ENCODE measurements at places on chromosomes 1 and 21.
A peak's percentile ranks its signal among the peaks of the same experiment; 100 is the strongest.

- DNase-seq = no peak
Observed at GRCh38 chr1:37853157-37853556, 6.2 kb downstream of the MTF1 start.

DNA sequence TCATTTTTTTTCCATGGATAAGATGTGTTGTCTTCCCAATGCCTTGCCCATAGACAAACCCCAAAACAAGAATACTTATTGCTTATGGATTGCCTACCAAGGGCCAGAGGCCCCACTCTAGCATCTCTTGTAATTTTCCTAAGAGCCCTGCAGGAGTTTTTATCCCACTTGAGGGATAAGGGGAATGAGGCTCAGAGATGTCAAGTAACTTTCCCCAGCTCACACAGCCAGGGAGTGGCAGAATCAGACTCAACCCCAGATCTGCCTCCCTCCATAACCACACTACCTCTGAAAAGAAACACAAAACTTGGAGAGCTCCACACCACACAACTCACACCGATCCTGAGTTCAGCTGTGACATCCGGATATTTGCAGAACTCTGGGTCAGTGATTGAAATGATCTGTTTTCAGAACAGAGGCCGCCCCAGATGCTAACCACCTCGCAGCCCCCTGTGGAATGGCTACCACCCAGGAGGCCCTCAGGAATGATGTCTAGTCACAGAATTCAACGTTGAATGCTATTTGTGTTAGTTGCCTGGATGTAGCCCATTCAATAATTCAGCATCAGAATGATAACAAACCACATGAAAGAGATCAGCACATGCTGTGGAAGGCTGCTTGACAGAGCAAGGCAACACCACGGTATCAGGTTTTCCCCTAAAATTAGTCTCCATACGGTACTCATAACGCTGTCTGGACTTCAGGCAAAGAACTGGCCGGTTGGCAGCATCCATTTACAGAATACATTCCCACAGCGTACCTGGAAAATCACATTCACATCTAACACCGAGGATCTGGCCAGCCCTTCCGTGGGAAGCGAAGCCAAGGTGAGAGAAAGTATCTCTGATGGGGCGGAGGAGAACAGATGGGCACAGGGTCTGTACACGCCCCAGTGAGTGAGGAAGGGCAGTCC lies 231.9 kb downstream of the TOMM20 start:
- DNase-seq = no peak

DNA sequence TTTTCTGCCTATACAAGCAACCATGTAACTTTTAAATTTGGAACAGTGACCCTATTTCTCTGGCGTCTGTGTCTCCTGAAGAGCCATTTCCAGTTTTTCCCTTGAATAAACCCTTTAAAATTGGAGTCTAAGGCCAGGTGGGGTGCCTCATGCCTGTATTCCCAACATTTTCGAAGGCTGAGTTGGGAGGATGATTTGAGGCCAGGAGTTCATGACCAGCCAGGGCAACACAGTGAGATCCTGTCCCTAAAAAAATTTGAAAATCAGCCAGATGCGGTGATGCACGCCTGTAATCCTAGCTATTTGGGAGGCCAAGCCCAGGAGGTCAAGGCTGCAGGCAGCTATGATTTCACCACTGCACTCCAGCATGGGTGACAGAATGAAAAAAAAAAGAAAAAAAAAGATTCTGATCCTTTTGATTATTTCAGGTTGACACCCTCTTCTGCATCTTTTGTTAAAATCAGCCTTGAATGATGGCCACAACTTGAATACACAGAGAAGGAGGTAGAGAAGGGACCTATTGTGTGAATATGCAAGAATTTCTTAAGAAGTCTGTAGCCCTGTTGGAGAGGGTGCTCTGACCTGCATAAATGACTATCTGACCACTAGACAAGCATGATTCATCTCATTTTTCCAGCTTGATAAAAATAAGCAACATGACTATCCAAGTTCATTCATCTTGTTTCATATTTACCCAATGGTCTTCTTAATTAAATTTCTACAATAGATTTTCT lies 40.2 kb upstream of the PARP1 start:
- DNase-seq = no peak

- no peak for DNase-seq
Observed at GRCh38 chr1:38867208-38867607, 5.9 kb downstream of the MYCBP start.

DNA sequence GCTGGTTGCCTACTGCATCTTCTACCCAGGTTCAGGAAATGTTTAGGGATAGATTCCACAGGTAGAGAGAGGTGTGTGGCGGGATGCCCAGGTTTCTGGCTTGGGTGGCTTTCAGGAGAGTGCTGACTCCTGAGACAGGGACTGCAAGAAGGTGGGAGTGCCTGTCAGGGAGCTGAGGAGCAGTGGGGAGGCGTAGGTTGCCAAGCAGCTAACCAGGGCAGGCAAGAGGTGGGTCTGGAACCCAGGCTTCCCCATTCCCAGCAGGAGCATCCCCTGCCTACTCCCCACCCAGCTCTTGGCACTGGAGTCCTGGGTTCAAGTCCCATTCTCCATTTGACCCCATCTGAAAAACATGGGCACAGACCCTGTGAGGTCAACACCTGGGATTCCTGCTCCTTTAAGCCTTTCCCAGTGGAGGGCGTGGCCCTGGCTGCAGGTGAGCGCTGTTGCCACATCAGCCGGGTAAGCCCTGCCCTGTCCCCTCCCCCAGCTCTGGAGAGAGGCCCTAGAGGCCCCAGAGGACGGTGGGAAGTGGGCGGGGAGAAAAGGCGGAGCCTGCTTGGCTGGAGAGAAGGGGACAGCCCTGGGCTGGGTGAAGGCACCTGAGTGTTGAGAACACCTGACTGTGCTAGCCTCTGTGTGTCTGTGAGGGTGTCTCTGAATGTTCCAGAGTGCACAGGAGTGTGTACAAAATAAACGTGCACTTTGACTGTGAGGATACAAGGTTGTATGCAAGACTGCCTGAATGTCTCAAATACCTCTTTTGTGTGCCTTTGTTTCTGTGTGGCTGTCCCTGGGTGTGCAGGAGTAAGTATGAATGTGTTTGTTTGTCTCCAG lies 14.0 kb upstream of the SYNC start:
- peak; percentile 97 for DNase-seq

GRCh38 chr1:7585216-7585907 lies 185.7 kb upstream of the VAMP3 start:
- no peak for DNase-seq

Data from iPS-NIHi11 (cell line).